ENCODE measurements at places on chromosomes 12 and 14.

- no peak for DNase-seq
These were observed 1.1 kb downstream of the LRP6 start for GRCh38 chr12:12265571-12266388.

DNA sequence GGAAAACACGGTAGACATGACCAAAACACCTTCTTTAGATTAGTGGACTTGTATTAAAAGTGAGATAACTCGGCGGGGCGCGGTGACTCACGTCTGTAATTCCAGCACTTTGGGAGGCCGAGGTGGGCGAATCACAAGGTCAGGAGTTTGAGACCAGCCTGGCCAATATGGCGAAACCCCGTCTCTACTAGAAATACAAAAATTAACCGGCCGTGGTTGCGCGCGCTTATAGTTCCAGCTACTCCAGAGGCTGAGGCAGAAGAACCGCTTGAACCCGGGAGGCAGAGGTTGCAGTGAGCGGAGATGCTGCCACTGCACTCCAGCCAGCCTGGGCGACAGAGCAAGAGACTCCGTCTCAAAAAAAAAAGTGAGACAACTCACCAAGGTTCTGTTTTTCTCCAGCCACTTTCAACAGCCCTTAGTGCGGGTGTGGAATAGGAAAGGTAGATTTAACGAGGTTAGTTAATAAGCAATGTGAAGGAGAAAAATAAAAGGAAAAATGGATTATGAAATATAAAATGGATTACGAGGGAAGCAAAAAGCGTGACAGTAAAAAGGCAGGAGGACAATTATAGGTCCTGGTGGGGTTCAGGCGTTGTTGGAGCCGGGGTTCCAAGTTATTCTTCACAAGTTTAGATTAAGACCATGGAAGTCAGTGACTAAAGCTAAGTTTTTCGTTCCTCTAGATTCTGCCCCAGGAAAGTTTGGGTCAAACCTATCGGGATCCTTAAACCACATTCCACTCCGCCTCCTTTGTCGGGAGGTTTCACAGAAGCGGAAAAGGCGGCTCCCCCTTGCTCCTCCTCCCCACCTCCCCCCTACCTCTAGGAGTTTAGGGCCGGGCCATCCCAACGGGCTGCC, 534 bp downstream of the PPP2R3C start:
- no peak for DNase-seq

GRCh38 chr12:29448157-29448556, 49.3 kb downstream of the OVCH1 start:
- no peak for DNase-seq

- DNase-seq: no peak
These were observed 152.6 kb downstream of the AKAP6 start for GRCh38 chr14:32481707-32482106.

GRCh38 chr14:64974563-64974962, 2.4 kb upstream of the RAB15 start:
- no peak for DNase-seq

- no peak for DNase-seq
These were observed 85.9 kb downstream of the PTGER2 start for GRCh38 chr14:52399921-52400595.

DNA sequence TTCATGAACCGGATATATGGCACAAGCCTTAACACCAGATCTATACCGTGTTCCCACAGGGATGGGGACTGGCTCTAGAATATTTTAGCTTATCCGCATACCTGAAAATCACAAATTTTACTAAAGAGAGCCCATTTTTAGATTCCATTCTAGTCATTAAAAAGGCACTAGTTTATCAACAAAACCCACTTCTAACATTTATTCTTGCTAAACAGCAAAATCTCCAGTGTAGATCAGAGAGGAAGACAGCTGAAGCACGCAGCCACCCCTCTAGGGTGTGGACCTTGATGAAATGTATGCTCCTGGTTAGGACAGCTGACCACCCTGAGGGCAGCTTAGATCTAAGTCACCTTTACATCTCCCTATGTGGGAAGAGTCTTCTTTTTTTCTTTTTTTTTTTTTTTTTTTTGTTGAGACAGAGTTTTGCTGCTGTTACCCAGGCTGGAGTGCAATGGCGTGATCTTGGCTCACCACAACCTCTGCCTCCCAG, 62.4 kb downstream of the EID3 start:
- no peak for DNase-seq

GRCh38 chr12:19972325-19973288, 395.7 kb upstream of the PDE3A start:
- no peak for DNase-seq

GRCh38 chr12:53890081-53890480, 48.5 kb upstream of the HOXC13 start:
- no peak for DNase-seq

GRCh38 chr14:106026026-106026425, 499.6 kb downstream of the TMEM121 start:
- no peak for DNase-seq

- no peak for DNase-seq
These were observed 11.6 kb downstream of the TIMELESS start for GRCh38 chr12:56437430-56438176.

DNA sequence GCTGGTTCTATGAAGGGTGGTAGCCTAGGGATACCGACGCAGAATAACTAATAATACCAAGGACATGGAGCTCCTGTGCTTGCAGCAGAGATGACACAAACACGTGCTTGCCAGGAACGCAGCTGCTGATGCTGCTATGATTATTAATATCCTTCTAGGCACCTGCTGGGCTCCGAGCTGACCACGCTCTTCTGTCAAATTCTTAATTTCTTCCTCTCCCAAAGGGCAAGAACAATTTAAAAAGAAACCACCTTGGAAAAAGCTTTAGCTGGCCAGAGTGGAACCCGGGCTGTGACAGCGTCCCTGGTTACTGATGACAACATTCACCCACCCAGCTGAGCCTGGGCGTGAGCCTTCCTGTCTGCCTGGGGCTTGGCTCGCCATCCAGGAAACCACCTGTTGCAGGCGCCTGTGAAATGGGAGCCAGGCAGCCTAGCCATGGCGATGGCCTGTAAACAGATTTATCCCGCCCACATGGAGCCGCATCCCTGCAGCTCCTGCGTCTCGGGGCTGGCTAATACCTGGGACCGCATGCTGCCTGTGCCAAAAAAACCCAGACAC, 28.8 kb downstream of the CLMN start:
- no peak for DNase-seq

DNA sequence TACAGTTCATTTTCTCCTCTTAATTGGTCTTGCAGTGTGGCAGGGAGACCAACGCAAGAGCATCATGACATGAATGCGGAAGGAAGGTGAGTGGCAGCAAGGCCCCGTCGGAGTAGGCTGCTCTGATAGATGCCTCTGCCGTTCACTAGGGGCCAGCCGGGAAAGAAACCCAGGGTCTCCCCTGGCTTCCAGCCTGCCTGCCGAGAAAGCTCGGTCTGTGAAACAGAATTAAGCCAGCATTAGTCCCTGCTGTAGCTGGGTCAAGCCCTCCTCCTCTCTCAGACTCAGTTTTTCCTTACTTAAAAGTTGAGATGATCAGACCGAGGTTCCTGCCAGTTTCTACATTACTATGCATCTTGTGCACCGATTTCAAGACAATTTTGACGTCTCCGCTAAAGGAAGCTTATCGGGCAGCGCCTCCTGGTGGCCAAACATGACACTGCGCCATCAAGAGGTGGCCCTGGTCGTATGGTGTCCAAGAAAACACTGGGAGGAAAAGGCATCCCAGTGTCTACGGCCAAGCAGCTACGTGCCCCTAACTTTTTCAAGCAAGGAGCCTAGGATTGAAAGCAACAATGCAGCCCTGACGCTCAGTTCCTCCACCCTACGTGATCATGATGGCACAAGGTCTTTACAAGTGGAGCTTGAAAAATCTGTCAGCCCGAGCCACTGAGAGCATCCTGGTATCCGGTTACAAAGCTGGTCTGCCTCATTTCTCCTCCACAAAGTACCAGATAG, 131.6 kb downstream of the KSR2 start:
- DNase-seq: peak; percentile 82

DNA sequence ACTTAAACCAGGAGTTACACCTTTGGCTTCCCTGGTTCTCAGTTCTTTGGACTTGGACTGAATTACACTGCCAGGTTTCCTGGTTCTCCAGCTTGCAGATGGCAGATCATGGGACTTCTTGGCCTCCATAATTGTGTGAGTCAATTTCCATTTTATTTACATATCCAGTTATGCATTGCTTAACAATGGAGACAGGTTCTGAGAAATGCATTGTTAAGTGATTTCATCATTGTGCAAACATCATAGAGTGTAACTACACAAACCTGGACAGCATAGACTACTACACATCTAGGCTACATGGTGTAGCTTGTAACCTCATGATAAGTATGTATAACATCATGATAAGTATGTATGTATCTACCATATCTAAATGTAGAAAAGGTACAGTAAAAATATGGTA, 276.1 kb upstream of the BTG1 start:
- no peak for DNase-seq

DNA sequence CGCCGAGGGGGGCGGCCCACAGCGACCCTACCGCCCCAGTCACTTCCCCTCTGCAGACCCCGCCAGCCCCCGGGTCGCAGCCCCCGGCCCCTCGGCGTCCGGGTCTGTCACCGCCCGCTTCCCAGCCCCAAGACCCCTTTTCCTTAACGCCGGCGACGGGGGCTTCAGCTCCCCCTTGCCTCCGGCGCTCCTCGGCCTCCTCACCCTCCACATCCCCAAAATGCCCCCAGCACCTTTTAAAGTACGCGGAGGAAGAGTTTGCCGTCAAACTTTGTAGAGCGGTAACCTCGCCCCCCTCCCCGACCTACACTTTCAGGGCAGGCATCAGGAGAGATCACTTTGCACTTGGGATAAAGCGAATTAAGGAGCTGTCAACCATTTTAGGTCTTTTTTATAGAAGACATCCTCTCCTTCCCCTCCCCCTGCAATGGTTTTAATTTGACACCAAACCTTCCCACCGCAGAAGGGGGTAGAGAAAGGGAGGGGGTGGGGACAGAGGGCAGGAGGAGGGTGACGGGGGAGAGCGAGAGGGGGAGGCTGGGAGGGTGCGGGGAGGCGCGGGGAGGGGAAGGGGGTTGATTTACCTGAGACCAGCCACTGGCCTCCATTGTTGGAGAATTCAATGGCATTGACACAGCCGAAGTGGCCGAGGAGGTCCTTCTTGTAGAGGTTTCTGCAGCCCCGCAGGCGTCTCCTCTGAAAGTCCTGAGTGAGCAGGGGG, 578 bp downstream of the DCAF5 start:
- DNase-seq: no peak

- no peak for DNase-seq
These were observed 117.1 kb downstream of the SYT10 start for GRCh38 chr12:33322519-33322918.

DNA sequence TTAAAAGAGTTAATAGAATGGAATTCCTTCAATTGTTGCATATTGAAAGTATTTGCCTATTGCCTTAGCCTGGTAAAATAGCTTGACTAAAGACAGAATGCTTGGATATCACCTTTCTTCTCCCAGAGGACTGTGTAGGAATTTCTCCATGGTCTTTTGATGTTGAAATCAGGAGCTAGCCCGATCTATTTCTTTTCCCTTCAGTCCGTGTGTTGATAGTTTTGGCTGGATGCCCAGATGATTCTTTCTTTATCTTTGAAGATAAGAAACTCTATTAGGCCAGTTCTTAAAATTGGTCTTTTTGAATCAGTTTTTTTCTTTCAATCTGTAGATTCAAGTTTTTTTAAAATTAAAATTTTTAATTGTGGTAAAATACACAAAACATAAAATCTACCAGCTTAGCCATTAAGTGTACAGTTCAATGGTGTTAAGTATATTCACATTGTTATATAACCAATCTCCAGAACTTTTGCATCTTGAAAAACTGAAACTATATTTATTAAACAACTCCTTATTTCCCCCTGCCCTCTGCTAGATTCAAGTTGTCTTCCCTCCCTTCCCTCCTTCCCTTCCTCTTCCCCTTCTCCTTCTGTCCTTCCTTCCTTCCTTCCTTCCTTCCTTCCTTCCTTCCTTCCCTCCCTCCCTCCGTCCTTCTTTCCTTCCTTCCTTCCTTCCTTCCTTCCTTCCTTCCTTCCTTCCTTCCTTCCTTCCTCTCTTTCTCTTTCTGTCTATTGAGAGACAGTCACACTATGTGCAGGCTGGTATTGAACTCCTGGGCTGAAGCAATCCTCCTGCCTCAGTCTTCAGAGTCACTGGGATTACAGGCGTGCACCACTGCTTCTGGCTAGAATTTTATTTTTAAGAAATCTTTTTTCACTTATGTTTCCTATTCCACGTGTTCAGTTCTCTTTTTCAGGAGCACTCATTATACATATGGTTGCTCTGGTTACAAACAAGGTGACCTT, 10.1 kb downstream of the LACRT start:
- no peak for DNase-seq

DNA sequence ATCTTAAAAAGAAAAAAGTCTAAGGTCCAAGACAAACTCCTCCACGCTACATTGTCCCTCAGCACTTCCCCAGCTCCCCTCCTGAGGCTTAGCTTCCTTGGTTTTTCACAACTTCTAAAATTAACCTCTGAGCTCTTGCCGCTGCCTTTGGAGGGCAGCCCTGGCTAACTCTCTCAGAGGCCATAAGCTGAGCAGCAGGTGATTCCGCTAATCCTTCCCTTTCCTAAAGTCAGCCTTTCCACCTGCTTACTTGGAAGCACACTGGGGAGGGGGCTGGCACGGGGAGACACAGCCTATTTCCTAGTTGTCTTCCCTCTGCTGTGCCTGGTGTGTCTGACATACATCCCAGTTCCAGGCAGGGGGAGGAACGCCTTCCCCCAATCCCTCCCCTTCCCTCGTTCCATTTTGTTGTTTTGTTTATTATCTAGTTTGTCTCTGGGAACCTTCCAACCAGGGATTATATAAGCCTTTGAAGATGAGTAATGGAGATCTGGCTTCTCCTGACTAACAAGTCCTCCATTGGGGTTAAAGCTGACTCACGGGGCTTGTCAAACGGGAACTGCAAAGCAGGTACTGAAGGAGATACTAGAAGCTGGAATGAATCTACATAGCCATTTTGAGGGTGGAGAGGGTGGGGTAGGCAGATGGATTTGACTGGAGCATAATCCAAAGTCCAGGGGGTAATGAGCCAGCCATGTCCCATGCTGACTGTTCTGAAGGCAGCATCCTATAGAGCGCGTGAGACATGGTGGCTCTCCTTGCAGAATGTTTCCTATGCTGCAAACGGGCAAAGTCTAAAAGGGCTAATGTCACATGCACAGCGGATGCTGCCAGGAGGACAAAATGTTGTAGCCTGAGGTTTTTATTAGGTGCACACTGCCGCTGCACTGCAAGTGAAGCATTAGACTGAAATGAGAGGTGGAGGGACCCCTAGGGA, 230.8 kb downstream of the FOXN3 start:
- no peak for DNase-seq

GRCh38 chr12:40226705-40227104, 1.9 kb downstream of the LRRK2 start:
- no peak for DNase-seq
